ENCODE measurements at places on chromosomes 11 and 22.

- peaks cover 3% of the 10 kb centered on the region for H3K27me3 ChIP-seq
- peak overlapping the region; percentile 89 for H3K27ac ChIP-seq
- peaks cover 73% of the 10 kb centered on the region for H3K36me3 ChIP-seq
- H3K4me1 ChIP-seq, result peaks cover 54% of the 10 kb centered on the region
Measured at GRCh38 chr22:28798810-28799605, 1.4 kb downstream of the XBP1 start.

GRCh38 chr22:45294030-45294429 is 9.3 kb downstream of the UPK3A start:
- peaks cover 35% of the 10 kb centered on the region for H3K4me1 ChIP-seq
- H3K27me3 ChIP-seq, result peaks cover 4% of the 10 kb centered on the region
- no peak overlapping the region for H3K27ac ChIP-seq
- DNase-seq, result no peak
- H3K36me3 ChIP-seq, result no peaks in the 10 kb centered on the region
- H3K4me3 ChIP-seq, result no peak overlapping the region

DNA sequence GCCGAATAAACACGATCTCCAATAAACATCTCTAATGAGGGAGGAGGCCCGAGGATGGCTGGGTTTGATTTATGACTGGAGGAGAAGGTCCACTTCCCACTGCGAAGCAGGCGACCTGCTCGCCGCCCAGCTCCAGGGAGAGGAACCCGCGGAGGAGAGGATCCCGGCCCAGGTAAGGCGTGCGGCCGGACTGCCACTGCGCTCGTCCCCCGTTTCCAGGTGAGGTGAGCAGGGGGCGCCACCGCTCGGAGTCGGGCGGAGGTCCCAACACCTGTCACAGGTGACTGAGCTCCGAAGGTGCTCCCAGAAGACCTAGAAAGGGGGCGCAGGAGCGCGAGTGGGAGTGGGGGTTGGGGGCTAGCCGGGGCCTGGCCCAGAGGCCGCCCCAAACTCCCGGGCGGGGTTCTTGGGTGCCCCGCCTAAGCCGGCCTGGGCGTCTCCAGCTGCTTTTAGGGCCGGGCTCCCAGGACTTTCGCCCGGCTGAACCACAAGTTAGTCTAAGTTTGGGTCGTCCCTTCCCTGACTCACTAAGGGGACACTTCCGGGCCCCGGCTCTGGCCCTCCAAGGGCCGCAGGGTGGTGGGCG is 5.4 kb upstream of the PAX6 start:
- peaks cover 100% of the 10 kb centered on the region for H3K27me3 ChIP-seq
- no peak overlapping the region for H3K4me3 ChIP-seq
- no peak for DNase-seq

GRCh38 chr11:71418643-71419042 is 29.6 kb downstream of the DHCR7 start:
- H3K4me3 ChIP-seq, result no peak overlapping the region
- no peak for DNase-seq
- H3K36me3 ChIP-seq, result no peaks in the 10 kb centered on the region
- peaks cover 5% of the 10 kb centered on the region for H3K27me3 ChIP-seq
- H3K27ac ChIP-seq, result no peak overlapping the region

- H3K4me3 ChIP-seq, result no peak overlapping the region
- no peaks in the 10 kb centered on the region for H3K27me3 ChIP-seq
- DNase-seq, result peak; percentile 17
- no peaks in the 10 kb centered on the region for H3K4me1 ChIP-seq
- no peaks in the 10 kb centered on the region for H3K36me3 ChIP-seq
Measured at GRCh38 chr11:2779981-2780849, 80.4 kb upstream of the KCNQ1OT1 start.

- H3K36me3 ChIP-seq, result no peaks in the 10 kb centered on the region
- no peak overlapping the region for H3K4me3 ChIP-seq
- no peaks in the 10 kb centered on the region for H3K4me1 ChIP-seq
- no peak overlapping the region for H3K27ac ChIP-seq
- no peak for DNase-seq
Measured at GRCh38 chr22:42902875-42903510, 45.9 kb upstream of the ARFGAP3 start.

- H3K27me3 ChIP-seq, result peaks cover 35% of the 10 kb centered on the region
- H3K4me1 ChIP-seq, result no peaks in the 10 kb centered on the region
- no peak for DNase-seq
- no peaks in the 10 kb centered on the region for H3K36me3 ChIP-seq
Measured at GRCh38 chr11:115759622-115760460, 255.6 kb upstream of the CADM1 start.

GRCh38 chr11:134598368-134598767 is 186.3 kb upstream of the B3GAT1 start:
- H3K27me3 ChIP-seq, result peaks cover 4% of the 10 kb centered on the region
- DNase-seq, result no peak
- no peaks in the 10 kb centered on the region for H3K4me1 ChIP-seq
- no peak overlapping the region for H3K27ac ChIP-seq
- no peak overlapping the region for H3K4me3 ChIP-seq

GRCh38 chr11:120564573-120565311 is 53.2 kb downstream of the GRIK4 start:
- no peaks in the 10 kb centered on the region for H3K36me3 ChIP-seq
- no peak overlapping the region for H3K4me3 ChIP-seq
- no peaks in the 10 kb centered on the region for H3K4me1 ChIP-seq

DNA sequence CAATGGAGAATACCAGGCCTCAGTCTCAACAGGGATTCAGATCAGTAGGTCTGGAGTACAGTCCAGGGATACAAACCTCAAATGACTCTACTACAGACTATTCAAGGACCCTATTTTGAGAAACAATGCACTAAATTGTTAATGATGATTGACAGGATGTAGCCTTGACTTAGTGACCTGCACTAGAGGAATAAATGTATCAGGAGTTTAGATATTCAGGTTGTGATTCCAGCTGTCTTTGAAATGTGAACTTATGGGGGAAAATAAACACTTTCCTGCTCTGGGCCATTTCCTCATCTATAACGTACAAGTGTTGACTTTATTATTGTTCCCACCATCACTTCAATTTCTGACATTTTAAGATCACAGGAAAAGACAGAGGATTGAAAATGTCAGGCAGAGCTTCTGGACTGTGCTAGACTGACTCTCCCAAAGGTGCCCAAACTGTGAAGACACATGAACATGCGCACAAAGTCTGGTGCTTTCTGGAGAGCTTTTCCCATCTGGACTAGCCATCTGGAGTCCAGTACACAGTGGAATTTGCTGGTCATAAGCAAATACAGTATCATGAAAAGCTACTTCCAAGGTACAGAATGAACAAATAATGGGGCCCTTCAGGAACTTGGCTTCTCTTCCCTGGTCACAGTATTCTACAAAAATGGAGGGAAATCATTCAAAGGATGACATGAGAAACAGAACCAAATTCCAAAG is 110.4 kb downstream of the USP35 start:
- DNase-seq, result no peak
- H3K27ac ChIP-seq, result no peak overlapping the region
- no peak overlapping the region for H3K4me3 ChIP-seq
- no peaks in the 10 kb centered on the region for H3K4me1 ChIP-seq
- peaks cover 23% of the 10 kb centered on the region for H3K36me3 ChIP-seq

- DNase-seq, result no peak
- H3K36me3 ChIP-seq, result no peaks in the 10 kb centered on the region
- no peak overlapping the region for H3K27ac ChIP-seq
- H3K4me3 ChIP-seq, result no peak overlapping the region
- peaks cover 4% of the 10 kb centered on the region for H3K27me3 ChIP-seq
Measured at GRCh38 chr11:71173709-71174108, 78.7 kb downstream of the SHANK2 start.

DNA sequence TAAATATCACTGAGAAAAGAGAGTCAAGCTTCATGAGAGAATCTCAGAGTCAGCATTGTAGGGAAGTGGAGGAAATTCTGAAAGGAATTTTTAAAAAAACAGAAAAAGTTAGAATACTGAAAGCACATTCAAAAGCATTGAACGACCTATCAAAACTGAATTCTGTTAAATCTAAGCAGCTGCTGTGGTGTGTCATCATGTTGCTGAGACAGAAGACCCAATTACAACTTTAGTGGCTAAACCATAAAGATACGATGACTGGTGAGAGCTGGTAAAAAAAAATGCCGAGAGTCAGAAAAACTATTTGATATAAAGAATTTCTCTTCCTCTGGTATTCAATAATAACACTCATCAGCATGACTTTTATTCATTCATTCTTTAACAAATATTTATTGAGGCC is 220.8 kb downstream of the DLG2 start:
- H3K4me1 ChIP-seq, result no peaks in the 10 kb centered on the region
- H3K36me3 ChIP-seq, result no peaks in the 10 kb centered on the region
- H3K27ac ChIP-seq, result no peak overlapping the region
- H3K27me3 ChIP-seq, result no peaks in the 10 kb centered on the region
- H3K4me3 ChIP-seq, result no peak overlapping the region
- DNase-seq, result no peak

- H3K4me1 ChIP-seq, result no peaks in the 10 kb centered on the region
- H3K4me3 ChIP-seq, result no peak overlapping the region
- H3K27me3 ChIP-seq, result no peaks in the 10 kb centered on the region
- H3K36me3 ChIP-seq, result no peaks in the 10 kb centered on the region
- no peak for DNase-seq
- no peak overlapping the region for H3K27ac ChIP-seq
Measured at GRCh38 chr22:32854351-32854804, 52.9 kb downstream of the TIMP3 start.

- no peak overlapping the region for H3K27ac ChIP-seq
- DNase-seq, result no peak
- H3K36me3 ChIP-seq, result no peaks in the 10 kb centered on the region
- H3K4me3 ChIP-seq, result no peak overlapping the region
Measured at GRCh38 chr11:64157631-64158394, 8.1 kb downstream of the MACROD1 start.

DNA sequence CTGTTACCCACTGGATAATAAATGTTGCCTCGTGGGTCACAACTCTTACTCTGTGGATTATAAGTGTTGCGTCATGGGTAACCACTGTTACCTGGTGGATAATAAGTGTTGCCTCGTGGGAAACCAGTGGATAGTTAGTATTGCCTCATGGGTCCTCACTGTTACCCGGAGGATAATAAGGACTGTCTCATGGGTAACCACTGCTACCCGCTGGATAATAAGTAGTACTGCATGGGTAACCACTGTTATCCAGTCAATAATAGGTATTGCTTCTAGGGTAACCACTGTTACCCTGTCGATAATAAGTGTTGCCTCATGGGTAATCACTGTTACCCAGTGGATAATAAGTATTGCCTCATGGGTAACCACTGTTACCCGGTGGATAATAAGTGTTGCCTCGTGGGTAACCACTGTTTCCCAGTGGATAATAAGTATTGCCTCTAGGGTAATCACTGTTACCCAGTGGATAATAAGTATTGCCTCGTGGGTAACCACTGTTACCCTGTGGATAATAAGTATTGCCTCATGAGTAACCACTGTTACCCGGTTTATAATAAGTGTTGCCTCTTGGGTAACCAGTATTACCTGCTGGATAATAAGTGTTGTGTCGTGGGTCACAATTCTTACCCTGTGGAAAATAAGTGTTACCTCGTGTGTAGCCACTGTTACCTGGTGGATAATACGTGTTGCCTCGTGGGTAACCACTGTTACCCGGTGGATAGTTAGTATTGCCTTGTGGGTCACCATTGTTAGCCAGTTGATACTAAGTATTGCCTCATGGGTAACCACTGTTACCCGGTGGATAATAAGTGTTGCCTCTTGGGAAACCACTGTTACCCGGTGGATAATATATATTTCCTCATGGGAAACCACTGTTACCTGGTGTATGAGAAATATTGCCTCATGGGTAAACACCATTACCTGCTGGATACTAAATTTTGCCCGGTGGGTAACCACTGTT is 15.7 kb upstream of the NXPE4 start:
- DNase-seq, result no peak
- H3K4me3 ChIP-seq, result no peak overlapping the region
- no peaks in the 10 kb centered on the region for H3K27me3 ChIP-seq
- H3K4me1 ChIP-seq, result no peaks in the 10 kb centered on the region
- no peak overlapping the region for H3K27ac ChIP-seq
